ENCODE measurements at places on chromosomes 7 and 10.
A peak's percentile ranks its signal among the peaks of the same experiment; 100 is the strongest.

GRCh38 chr7:113087071-113087998 is 708 bp upstream of the GPR85 start:
- DNase-seq = no peak

DNA sequence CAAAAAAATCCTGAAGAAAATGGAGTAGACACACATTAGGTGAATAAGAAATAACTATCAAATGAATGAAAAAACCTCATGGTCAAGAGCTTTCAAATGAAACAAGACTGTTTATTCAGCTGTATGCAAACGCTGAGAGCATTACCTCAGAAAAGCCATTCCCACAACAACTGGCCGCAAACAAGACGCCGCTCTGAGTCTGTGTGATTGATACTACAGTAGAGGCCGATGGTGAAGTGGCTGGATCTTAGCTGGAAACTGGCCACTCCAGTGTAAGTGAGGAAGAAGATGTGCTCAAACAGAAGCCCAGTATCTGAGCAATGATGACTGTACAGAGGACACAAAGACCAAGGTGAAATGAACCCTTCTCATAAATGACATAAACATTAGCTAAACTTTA is 252.4 kb upstream of the GHITM start:
- no peak for DNase-seq

DNA sequence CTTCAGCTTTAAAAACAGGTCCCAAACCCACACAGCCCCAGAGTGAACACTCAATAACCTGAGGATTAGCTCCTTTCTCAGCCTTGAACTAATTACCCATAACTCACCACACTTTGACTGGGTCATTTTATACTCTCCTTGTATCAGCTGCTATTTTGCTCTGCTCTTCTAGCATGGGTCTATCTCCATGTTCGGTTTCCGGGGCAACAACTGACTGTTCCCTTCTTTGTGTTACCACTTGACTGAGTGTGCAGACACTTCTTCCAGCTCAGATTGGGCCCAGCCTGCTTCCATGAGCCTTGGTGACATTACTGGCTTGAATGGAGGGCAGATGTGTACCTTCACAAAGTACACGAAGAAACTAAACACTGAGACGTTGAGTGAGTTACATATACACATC is 31.5 kb upstream of the PRPS1L1 start:
- DNase-seq = no peak

DNA sequence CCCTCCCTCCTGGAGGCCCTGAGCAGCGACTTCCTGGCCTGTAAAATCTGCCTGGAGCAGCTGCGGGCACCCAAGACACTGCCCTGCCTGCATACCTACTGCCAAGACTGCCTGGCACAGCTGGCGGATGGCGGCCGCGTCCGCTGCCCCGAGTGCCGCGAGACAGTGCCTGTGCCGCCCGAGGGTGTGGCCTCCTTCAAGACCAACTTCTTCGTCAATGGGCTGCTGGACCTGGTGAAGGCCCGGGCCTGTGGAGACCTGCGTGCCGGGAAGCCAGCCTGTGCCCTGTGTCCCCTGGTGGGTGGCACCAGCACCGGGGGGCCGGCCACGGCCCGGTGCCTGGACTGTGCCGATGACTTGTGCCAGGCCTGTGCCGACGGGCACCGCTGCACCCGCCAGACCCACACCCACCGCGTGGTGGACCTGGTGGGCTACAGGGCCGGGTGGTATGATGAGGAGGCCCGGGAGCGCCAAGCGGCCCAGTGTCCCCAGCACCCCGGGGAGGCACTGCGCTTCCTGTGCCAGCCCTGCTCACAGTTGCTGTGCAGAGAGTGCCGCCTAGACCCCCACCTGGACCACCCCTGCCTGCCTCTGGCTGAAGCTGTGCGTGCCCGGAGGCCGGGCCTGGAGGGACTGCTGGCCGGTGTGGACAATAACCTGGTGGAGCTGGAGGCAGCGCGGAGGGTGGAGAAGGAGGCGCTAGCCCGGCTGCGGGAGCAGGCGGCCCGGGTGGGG is 2.2 kb downstream of the TRIM56 start:
- DNase-seq = no peak

DNA sequence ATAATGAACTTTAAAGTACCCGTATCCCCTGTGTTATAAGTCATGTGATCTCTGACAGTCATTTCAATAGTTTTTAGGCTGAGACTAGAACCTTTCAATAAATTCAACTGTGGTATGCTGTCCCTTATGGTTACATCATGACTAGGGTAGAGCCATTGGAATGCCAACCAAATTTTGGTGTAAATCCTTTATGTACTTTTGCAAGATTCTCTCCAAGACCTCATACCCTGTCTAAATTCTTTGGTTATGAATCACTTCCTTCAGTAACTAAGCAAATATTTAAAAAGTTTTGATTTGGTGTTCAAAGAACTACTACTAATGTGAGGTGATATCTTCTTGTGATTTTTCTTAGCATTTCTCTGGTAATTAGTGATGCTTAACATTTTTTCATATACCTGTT is 20.8 kb upstream of the OR6B1 start:
- no peak for DNase-seq

GRCh38 chr10:25048450-25048849 is 32.0 kb downstream of the THNSL1 start:
- no peak for DNase-seq

- no peak for DNase-seq
These were observed 38.0 kb downstream of the FOXI2 start for GRCh38 chr10:127774766-127775559.

GRCh38 chr10:29163746-29164145 is 125.1 kb upstream of the LYZL1 start:
- DNase-seq = no peak

DNA sequence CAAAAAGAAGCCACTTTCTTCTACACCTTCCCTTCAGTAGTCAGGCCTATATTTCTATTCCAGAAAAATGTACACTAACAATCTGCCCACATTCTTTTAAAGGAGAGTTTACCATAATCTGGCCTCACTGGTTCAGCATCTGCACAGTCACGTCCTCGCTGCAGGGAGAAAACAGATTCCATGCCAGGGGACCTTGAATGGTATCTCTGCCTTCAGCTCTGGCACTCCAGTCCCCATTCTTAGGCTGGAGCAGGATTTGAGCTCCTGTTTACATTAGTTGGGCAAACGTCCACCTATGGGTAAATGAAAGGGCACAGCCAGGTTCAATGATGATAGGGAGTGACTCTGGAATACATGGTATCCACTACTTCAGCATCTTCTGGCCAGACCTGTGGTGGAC is 371.0 kb upstream of the MTPN start:
- no peak for DNase-seq

GRCh38 chr10:70967591-70968587 is 79.5 kb upstream of the PCBD1 start:
- no peak for DNase-seq

- DNase-seq = no peak
These were observed 17.2 kb downstream of the ANK3 start for GRCh38 chr10:60372436-60372835.

- no peak for DNase-seq
These were observed 79.5 kb upstream of the FAM133B start for GRCh38 chr7:92669616-92670165.

DNA sequence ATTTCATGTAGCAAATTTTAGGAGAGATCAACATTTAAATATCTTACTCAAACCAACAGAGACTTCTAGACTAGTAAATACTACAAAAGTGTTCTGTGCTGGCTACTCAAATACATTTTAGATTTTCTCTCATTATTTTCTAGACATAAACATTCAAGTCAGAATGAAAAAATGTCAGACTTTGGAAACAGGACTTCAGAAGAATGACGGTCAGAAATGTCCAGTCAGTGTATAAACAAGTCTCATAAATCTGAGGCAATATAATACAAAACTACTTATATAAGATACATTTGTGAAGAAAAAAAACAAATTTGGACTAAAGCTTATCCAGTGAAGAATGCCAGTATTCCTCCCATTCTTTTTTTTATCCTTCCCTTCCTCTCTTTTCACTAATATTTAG is 25.9 kb downstream of the RNLS start:
- DNase-seq = no peak

DNA sequence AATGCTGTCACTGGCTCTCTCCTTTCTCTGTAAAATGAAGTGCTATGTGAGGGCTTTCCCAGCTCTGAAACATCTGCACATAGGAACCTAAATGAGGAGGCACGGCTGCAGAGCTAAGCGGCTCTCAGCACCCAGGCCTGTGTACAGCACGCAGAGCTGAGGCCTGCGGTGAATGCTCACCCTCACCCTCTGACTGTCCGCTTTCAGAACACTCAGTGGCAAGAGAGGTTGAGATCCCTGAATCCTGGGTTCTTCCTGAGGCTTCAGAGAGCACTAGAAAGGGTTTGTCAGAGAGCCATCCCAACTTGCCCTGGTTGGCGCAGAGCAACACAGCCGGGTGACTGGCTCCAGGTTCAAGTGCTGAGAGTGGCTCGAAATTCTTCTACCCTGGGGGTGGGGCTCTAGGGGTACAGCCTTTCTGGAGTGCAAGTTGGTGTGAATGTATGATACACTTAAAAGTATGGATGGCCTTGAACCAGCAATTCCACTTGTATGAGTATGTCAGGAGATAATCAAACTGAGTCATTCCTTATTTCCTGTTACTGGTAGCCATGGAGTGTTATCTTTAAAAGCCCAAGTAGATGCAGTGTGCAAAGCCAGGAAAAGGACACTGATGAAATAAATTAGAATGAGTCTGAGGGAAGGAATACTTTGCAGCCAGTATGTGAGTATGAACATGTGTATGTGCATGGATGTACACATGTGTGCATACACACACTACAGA is 1.7 kb upstream of the CCDC201 start:
- no peak for DNase-seq

DNA sequence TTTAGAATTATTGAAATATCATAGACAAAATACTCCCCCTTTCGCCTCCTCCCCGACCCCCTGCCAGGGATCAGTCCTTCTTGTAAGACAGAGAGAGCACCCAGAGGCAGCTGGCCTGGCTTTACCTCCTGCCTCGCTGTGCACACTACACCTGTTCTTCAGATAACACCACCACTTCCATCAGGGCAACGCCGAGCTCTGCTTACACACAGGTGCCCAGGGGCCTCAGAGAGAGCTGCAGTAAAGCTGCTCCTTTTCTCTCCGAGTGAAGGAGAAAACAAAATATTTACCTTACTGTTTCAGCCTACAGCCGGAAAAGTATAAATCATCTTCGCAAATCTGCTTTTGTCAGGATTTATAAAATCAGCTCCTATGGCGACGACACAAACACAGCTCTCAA is 80.7 kb downstream of the HIPK2 start:
- no peak for DNase-seq

GRCh38 chr10:80945264-80945880 is 407.7 kb downstream of the SH2D4B start:
- DNase-seq = no peak

- DNase-seq = no peak
These were observed 151.3 kb upstream of the SP4 start for GRCh38 chr7:21276471-21277035.

GRCh38 chr7:40311307-40311706 is 176.5 kb downstream of the SUGCT start:
- DNase-seq = no peak

GRCh38 chr7:68892236-68892635 is 706.0 kb upstream of the AUTS2 start:
- no peak for DNase-seq

GRCh38 chr7:112202816-112203215 is 3.4 kb downstream of the DOCK4 start:
- no peak for DNase-seq

DNA sequence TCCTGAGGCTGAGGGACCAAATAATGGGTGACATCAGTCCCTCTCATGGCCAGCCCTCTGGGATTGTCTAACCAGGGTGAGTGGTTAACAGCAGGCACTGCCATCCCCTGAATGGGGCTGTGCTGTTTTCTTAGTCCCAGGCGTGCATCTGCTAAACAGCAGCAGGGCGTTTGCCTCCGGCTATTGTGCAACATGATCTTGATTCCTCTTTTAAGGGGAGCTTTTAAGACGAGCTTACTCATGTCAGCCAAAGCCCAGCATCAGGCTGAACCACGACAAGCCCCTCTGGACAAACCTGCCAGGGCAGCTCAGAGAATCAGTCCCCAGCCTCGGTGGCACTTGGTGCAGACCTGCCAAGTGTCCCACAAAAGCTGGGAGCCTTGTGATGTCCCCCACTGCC is 16.2 kb upstream of the IGFBP3 start:
- DNase-seq = no peak

GRCh38 chr10:120729547-120729946 is 121.6 kb upstream of the WDR11 start:
- DNase-seq = no peak

- DNase-seq = no peak
These were observed 12.1 kb downstream of the ZSCAN21 start for GRCh38 chr7:100061518-100062193.

DNA sequence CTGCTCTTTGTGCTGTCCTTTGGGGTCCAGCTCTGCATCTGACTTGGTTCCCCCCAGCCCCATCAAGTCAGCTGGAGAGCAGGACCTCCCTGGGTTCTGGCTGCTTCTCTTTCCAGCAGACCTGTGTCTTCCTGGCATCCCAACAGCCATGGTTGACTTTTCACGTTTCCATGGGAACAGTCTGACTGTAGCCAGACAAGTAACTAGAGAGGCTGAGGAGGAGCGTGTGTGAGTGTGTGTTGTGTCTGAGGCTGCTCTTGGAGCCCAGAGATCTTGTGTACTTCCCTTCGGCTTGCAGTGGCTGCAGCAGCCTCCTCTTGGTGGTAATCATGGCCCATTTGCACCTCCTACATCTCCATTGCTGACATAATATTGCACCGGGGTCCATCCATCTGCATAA is 332.0 kb downstream of the RPS24 start:
- no peak for DNase-seq

GRCh38 chr7:107318523-107319160 is 149.8 kb downstream of the HBP1 start:
- no peak for DNase-seq

DNA sequence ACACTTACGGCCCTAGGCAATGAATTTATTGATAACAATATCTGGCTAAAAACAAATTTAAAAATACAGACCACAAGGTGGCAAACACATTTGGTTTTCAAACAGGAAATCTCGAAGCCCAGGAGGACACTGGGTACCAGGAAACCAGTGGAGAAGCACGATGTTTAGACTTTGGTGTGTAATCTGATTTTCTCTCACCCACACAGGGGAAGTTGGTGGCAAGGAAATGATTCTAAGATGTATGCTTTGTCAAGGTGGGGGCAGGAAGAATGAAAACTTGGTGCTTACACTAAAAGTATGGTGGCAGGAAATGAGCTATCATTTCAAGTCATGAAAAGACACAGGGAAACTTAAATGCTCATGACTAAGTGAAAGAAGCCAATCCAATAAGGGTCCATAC is 113.2 kb upstream of the ANKRD1 start:
- peak; percentile 22 for DNase-seq

DNA sequence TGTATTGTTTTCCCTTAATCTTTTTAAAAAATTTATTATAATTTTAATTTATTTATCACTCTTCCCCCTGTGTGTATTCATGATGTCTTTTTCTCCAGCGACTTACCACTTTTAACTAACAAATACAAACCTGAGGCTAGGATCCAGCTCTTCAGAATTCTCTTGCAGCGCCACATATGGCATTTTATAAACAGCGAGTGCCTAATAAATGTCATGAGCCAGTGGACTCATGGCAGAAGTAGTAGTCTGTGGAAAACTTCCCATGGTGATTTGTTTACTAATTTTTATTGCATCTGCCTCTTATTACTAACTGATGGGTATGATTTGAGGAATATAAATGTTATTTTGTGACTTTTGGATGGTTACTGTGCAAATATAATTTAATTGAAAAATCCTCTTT is 102.9 kb downstream of the EXOC4 start:
- no peak for DNase-seq

GRCh38 chr10:48353246-48353645 is 46.8 kb downstream of the MAPK8 start:
- DNase-seq = no peak

- no peak for DNase-seq
These were observed 6.1 kb downstream of the SKAP2 start for GRCh38 chr7:26858241-26858715.

GRCh38 chr10:74371696-74372095 is 220.7 kb downstream of the ADK start:
- DNase-seq = no peak

All from activated T-helper 2 cell treated with anti-CD3 and anti-CD28 coated beads, Interferon-gamma antibody, Interleukin-2, Interleukin-4, amounts not matched to agents 10 μg/mL and 5 μg/mL and 100 μg/mL, durations not matched to agents 14 hours and 24 hours and 36 hours (primary cell).